Endothelial cell (in vitro differentiated cells): ENCODE measurements at places on chromosomes 3 and 15. TPM values are rescaled to one million over a fixed set of nuclear protein-coding genes. Genes with fewer than 3 reads are reported as not detected.

The ZNF501 gene
- total RNA-seq: 4.7 TPM

DNA sequence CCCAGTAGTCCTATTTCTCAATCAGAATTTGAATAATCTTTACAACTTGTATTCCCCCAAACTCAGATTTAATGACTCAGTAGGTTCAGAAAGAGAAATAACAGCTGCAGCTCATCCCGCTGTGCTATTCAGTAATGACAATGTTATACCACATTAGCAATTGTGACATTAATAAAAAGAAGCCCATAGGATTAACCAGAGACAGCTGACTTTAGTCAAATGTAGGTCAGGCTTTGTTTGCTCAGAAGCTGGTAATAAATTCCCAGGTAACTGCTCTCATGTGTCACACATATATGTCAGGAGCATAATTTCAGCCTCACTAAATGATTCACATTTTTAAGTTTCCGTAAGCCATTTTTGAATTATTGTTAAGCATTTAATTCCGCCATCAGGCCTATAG lies 222.0 kb upstream of the UBE2E2 start:
- no peak for DNase-seq

GRCh38 chr3:82824491-82824890 lies 1063.0 kb upstream of the GBE1 start:
- DNase-seq: no peak

DNA sequence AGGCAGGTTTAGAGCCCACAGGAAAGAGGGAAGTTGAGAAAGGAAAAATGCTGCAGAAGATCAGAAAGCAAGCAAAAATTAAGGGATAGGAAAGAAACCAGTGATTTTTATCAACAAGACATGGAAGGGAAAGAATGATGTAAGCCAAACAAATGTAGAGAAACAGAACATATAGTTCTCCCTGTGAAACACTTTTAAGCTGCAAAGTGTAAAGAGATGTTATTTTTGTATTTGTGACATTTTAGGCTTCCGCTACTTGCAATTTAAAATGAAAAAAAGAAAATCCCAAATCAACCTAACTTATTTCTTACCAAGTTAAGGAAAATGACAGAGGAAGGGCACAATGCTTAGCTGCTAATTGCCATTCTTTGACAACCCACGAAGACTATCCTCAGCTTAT lies 111.6 kb downstream of the PDCD6IP start:
- DNase-seq: no peak

The ARNT2 gene
- total RNA-seq: 0.87 TPM

The APOD gene
- 5.0 TPM for total RNA-seq

- no peak for DNase-seq
Measured at GRCh38 chr3:178436773-178437172, 99.5 kb upstream of the KCNMB2 start.

DNA sequence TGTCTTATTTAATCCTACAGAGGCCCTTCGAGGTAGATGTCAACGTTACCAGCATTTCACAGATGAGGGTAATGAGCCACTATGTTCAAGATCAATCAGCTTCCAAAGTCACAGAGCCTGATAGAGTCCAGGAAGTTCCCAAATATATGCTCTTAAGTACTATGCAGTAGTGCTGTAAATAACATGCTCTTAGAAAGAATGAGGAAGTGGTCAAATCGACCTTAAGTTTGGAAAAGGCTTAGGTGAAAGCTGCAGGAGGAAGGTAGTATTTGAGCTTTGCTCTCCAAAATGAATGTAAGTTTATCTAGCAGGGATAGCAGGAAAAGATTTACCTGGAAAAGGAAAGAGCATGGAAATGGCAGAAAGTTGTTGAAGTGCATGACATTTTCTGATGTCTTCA lies 234.0 kb downstream of the RBMS3 start:
- DNase-seq: no peak

DNA sequence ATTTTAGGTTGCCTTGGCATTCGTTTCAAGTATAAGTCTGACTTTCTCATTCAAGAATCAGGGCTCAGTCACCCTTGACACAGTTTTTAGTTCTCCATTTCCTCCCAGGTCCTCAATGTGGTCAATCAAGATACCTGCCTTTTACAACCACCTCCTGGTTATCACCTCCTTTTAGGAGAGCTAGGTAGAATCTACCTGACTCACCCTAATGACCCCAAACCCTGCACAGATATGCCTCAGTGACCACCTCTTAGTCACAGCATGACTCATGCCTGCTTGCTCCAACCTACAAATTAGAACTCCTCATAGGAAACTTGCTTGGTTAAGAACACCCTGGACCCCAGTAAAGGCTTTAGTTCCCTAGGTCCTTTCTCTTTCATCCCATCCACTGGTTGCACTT lies 22.5 kb downstream of the DMXL2 start:
- no peak for DNase-seq

- no peak for DNase-seq
Measured at GRCh38 chr3:38985581-38985980, 66.2 kb downstream of the SCN11A start.

GRCh38 chr3:179977356-179977755 lies 59.4 kb downstream of the PEX5L start:
- no peak for DNase-seq

DNA sequence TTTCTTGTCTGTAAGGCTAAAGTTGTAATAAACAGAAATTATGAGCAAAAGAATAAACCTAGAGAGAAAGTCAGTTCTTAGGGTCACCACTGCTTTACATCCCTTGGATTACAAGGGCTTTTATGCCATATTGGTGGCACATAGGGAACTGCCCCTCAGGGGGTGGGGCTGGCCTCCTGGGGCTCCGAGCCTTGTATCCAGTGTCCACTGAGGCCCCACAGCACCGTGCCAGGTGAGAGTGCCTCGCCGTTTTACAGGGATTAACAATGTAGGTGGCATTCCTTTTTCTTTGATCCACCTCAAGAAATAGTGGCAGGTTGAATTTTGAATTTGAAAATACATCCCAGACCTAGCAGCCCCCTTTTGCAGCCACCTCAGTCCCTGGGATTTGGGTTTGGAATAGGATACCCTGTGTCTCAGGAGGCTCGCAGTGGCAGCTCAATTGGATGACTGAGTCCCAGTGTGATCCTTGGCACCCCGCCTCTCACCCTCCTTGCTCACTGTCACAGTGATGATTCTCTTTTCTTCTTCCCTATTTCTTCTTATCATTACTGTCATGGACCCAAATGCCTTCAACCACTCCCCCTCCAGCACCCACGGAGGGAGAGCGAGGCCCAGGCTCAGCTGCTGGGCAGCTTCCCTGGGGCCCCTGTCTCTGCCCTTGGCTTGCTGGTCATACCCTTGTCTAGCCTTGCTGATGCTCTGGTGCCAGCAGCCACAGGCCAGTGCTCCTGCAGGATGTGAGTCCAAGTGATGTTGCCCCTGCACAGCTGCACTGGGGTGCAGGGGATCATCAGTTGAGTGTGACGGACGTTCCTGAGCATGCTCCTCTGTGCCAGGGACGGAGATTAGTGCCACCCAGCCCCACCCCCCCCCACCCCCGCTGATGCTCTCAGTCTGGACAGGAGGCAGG lies 137.9 kb downstream of the DNAJB8 start:
- no peak for DNase-seq

The KLHL6 gene
- total RNA-seq: 46.1 TPM

GRCh38 chr3:46890132-46890531 lies 12.6 kb downstream of the PTH1R start:
- DNase-seq: no peak

The CACNA1D gene
- total RNA-seq: 208 TPM

The KNG1 gene
- total RNA-seq: not detected

- DNase-seq: no peak
Measured at GRCh38 chr15:92719021-92719420, 63.4 kb upstream of the FAM174B start.

- DNase-seq: no peak
Measured at GRCh38 chr3:21294768-21295167, 456.2 kb downstream of the ZNF385D start.

- DNase-seq: no peak
Measured at GRCh38 chr15:58544756-58545155, 113.0 kb downstream of the LIPC start.

DNA sequence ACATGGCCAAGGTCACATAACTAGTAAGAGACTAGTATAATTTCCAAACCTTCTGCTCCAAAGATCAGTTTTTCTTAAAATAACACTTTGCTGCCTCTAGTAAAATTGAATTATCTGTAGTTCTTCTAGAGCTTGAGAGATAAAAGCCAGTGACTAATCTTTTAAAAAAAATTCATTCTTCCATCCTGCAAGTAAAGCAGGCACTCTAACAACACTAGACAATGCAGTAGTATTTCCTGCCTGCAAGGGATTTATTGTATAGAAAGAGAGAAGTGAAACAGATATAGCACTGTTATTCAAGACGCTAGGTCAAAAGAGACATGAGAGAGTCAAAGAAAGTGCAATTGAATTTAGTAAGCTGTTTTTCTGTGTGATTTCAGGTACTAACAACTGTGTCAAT lies 159.5 kb upstream of the TBC1D5 start:
- DNase-seq: no peak

The ACSBG1 gene
- 0.13 TPM for total RNA-seq

- DNase-seq: no peak
Measured at GRCh38 chr15:76903251-76903681, 1.9 kb downstream of the SCAPER start.

The RTP3 gene
- total RNA-seq: not detected

DNA sequence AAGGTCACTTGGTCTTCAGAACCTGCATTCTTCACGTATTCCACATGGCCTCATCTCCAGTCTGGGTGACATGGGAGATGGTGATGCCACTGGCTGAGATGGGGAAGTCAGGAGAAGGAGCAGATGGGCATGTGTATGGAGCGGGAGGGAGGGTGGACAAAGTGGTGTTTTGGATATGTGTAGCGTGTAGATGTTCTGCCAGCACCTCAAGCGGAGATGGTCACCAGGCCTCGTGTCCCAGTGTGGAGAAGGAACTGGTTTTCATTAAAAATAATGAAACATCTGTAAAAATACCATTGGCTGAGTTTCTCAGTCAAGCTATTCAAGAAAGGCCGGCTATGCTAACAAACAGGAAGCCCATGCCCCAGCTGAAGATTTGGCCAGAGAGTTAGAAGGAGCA lies 26.2 kb downstream of the LARP6 start:
- no peak for DNase-seq

DNA sequence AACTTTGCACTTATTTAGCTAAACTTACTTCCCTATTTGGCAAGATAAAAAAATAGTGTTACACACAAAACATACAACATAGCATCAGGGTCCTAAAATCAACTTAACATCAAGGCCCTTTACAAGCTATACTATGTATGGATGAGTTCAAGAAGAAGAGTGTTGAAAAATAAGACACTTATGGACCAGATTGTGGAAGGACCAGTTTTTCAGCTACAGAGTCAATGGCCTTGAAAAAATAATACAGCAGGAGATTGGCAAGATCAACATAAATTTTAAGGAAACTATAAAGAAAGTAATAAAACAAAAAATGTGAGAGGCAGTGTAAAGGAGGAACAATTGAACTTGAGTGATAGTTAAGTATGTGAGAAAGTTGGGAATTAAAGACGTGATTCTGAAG lies 66.3 kb upstream of the BBX start:
- no peak for DNase-seq

- DNase-seq: no peak
Measured at GRCh38 chr15:70597056-70597603, 166.2 kb downstream of the UACA start.

GRCh38 chr15:95567686-95568085 lies 762.8 kb upstream of the NR2F2 start:
- DNase-seq: no peak

DNA sequence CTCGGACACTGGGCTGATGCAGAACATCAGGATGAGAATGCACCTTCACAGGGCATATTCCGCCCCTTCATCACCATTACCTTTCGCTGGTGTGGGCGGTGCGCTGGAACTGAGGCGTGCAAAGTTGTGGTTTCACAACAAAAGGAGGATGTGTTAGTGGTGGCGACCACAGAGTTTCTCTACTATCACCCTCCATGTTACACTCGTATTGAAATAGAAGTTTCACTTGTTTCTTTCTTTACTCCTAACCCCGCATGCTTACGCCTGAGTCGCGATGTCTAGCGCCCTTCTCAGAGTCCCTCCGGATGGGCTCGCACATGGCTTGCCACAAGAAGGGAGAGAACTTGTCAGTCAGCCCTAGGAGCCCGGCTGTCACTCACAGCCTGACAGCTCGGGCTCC lies 148.7 kb downstream of the GABRB3 start:
- DNase-seq: no peak

The BNIP2 gene
- total RNA-seq: 75.3 TPM
